NCI-H774 (cell line): ENCODE measurements at places on chromosomes 6 and 20.

GRCh38 chr20:42524058-42524457 is 665.6 kb downstream of the PTPRT start:
- DNase-seq: no peak

- DNase-seq: no peak
These were observed 18.5 kb downstream of the PLAGL2 start for GRCh38 chr20:32189123-32189410.

- DNase-seq: no peak
These were observed 92.9 kb downstream of the NFATC2 start for GRCh38 chr20:51449498-51450220.

DNA sequence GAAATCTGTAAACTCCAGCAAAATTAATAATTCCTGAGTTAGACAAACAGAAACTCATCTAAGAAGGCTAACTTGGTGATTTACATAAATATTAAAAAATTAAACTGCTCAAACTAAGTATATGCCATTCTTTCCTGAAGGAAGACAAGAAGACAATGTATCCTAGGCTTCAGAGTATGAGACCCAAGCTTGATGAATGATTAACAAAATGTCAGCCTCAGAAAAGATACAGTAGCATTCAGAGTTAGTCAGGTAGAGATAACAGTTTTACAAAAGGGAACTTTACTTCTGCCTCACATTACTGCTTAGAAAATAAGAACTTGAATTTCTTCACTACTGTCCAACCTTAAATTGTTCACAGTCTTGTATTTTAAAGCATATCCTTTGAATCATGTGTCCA is 12.0 kb downstream of the CSNK2A1 start:
- no peak for DNase-seq

DNA sequence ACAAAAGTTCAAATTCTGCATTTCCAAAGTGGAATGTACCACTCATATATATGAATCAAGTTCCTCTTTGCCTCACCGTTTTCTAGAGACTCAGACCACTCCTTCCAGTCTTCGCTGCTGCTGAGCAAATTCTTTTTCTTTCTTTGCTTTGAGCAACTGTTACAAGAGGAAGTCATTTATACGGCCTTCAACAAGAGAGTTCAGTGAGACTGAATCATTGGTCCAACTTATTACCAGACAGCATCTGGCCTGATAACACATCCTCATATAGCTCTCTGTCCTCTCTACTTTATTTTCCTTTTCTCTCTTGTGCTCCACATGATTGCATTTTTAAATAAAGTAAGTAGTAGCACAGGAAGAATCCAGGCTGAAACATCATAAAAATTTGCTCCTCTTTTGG is 652.7 kb downstream of the PHF3 start:
- no peak for DNase-seq

DNA sequence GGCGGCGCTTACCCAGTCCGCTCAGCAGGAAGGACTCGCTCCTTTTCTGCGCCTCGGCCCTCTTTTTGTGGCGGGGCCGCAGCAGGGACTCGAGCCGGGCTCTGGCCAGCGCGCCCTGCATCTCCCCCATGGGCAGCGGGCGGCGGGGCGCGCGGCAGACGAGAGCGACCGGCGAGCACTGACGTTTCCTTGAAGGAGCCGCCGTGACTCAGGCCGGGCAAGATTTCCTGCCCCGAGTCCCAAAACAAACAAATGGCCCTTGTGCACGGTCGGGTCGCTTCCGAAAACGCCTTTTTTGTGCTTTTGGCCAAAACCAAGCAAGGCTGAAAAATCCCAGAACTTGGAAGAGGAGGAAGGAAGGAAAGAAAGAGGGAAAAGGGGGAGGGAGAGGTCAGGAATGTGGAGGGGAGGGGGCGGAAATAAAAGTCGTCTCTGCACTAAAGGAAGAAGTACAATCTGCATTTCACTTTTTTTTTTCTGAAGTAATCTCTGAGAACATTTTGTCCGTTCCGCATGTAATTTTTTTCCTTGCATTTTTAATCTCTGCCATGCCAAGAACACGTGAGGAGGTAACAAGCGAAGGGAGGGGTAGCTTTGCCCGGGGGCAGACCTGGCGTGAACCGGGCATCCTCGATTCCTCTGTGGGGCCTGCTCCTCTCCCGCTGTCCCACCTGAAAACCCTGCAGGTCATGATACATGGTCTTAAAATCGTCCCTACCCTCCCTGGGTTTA is 123.3 kb upstream of the SLC2A12 start:
- peak; percentile 57 for DNase-seq

DNA sequence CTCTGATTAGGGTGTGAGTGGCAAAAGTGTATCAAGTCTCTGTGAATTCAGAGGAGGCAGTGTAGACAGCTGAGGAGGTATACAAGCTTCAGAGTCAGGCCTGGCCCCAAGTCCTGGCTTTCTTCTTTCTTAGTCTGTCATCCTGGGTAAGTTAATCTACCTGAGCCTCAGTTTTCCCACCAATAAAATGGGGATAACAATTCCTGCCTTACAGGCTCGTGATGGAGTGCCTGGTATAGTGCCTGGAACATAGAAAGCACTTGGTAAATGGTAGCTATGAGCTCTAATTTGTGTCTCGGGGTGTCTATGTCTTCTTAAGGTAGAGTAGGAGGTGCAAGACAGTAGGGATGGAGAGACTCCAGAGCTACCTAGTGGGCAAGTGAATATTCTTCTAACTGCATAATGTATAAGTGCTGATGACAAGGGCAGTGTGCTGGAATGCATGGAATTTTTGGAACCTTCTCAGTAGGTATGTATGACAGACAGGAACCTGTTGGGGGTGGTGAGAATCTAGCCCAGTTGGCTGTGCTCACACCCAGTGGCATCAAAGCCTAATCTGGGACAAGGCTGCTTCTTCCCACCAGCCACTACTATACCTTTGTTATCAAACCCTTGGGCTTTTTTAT is 4.0 kb upstream of the SCUBE3 start:
- DNase-seq: no peak
